CD4-positive, alpha-beta T cell treated with Interleukin-17A for 1 hour (primary cell): ENCODE measurements at places on chromosomes 6 and 20.

GRCh38 chr20:32152421-32153155, 43.1 kb downstream of the TM9SF4 start:
- no peak for DNase-seq

DNA sequence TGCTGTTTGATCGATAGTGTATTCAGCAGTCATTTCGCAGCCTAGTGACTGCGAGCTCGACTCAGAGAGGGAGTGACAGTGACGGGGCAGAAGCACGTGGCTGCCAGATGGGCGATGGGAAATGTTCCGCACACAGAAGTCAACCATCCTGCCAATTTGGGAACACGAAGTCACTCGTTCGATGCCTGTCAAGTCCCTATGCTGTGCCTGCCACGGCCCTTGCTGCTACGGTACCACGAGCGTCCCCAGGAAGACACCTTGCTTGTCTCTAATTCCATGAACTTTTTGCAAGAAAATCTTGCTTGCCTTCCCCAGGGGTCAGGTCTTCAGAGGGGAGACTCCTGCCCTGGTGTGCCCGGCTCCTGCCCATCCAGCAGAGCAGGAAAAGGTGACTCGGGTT, 17.0 kb upstream of the STX16 start:
- no peak for DNase-seq

DNA sequence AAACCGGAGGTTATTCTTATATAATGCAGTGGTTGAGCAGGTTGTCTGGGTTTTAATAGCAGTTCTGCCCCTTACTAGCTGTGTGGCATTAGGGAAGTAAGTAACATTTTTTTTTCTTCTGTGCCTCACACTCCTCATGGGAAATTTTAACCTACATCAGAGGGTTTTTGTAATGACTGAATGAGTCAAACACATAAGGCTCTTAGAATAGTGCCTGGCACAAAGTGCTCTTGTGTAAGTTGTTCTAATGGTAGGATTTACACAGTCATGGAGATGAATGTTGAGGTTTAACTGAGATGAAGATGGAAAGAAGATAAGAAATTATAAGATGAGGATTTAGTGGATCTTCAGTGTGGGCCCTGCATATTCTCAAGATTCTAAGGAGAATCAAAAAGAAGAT, 68.4 kb upstream of the PHIP start:
- no peak for DNase-seq

DNA sequence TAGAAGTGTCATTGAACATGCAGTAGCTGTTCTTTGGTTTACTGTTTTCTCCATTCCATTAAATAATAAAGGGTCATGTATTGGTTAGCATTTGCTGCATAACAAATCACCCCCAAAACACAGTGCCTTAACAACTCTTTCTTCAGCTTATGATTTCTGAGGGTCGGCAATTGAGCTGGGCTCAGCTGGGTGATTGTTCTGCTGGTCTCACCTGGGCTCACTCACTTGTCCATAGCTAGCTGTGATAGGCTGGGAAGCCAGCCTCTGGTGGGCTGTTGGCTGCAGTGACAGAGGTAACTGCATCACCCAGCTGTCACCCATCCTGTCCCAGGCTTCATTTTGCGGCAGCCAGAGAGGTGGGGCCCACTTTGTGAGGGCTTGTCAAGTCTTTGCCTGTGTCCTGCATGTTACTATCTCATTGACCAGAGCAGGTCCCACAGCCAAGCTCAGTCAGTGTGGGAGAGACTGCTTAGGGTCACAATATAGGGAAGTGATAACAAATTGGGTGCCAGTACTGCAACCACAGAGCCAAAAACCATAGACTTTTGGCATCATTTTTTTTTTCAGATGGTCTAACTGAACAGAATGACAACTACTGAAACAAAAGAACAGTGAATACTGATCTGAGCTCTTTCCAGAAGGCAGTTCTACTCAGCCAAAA, 76.9 kb downstream of the SYNDIG1 start:
- no peak for DNase-seq

- no peak for DNase-seq
These were observed 3.6 kb downstream of the MRGBP start for GRCh38 chr20:62799873-62800272.

- no peak for DNase-seq
These were observed 58.5 kb upstream of the SLC22A16 start for GRCh38 chr6:110534731-110535492.

DNA sequence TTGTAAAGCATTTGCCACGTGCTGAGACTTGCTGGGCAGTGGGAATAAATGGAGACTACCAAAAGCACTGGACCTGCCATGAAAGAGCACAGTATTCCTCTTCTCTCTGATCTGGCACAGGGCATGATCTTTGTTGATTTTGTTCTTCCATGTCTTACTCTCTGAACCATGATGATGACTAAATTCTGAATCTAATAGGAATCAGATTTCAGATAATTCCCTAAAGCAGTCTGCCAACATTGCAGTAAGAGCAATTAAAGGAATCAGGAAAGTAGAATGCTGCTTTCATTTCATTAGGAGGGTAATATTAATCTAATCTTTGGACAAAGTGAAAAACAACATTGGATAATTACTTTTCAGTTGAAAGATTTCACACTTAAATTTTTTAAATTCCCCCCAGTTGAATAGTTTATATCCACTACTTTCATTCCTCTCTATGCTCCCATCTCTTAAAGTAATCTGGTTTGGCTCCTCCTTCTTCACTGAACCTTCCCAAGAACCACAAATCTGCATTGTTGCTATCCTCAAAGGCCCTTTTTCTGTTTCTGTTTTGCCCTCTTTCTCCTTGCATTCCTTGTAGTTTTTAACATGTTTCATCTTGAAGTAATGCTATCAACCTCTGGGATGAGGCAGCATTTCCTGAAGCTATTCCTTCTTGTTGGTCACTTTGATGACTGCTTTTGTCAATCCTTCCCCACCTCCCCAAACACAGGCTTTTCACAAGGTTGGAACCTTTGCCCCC, 243.2 kb upstream of the TENT5A start:
- DNase-seq, result no peak

GRCh38 chr6:136646377-136646776, 96.2 kb upstream of the MAP7 start:
- no peak for DNase-seq

DNA sequence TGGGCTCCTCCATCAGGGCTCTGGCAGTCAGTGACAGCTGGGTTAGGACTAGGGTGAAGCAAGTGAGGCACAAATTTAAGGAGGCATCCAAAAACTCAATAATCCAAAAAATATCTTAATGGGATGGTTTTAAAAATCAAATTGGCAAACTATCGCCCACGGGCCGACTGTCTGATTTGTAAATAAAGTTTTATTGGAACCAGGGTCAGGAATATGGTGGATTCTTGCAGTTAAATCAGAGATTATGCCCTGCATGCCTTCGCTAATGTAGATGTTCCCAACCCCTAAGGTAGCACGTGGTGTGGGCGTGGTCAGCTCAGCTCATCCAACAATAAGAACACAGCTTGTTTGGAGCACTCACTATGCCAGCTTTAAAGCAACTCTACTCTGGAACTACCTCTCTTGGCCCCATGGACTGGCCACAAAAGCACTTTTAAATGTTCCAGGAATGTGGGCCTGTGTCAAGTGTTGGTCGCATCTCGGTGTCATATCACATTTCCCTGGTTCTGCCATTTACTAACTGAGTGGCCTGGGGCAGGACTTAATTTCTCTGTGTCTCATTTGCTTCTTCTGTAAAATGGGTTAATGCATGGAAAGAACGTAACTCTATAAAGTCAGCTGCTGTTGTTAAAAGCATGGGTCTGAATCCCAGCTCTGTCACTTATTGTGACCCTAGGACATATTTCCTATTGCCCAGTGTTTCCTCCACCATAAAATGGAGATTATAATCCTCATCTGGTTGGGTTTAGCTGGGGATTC, 7.0 kb downstream of the TP53RK start:
- DNase-seq, result no peak

- no peak for DNase-seq
These were observed 67.6 kb upstream of the BTBD3 start for GRCh38 chr20:11849976-11850670.

DNA sequence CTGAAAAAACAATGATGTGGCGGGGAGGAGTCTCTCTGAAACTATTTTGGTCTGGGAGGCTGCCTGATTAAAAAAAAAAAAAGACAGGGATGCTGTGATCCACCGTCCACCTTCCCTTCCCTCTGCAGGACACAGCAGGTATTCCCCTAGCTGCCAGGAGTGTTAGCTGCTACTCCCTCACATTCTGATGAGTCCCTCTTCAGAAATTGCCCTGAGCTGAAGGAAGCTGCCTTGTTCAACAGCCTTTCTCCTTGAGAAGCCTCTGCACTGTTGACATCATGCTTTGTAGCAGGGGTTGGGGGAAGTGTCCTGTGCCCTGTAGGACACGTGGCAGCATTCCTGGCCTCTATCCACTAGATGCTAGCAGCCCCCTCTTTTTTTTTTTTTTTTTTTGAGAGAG, 71.7 kb upstream of the ZMYND8 start:
- no peak for DNase-seq
